Omental fat pad (tissue), 4 donors: ENCODE measurements at places on chromosomes 1 and 21.
A peak's percentile ranks its signal among the peaks of the same experiment; 100 is the strongest.

- DNase-seq: no peak
Observed at GRCh38 chr1:16464917-16465625, 24.5 kb downstream of the NECAP2 start.

DNA sequence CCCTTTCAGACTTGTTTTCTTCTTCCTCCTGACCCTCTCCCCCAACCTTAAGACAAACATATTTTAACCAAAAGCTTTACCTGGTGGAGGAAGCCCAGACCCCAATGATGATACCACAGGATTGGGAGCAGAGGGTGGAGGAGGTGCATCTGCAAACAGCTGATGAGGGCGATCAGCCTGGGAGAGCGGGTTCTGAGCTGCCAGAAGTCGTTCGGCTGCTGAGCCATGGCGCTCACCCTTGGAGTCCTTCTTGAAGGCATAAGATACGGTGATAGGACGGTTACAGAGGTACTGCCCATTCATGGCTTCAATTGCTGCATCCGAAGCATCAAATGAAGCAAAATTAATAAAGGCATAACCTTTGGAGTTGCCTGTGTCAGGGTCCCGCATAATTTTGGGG, 1.3 kb downstream of the SF3B4 start:
- no peak for DNase-seq

DNA sequence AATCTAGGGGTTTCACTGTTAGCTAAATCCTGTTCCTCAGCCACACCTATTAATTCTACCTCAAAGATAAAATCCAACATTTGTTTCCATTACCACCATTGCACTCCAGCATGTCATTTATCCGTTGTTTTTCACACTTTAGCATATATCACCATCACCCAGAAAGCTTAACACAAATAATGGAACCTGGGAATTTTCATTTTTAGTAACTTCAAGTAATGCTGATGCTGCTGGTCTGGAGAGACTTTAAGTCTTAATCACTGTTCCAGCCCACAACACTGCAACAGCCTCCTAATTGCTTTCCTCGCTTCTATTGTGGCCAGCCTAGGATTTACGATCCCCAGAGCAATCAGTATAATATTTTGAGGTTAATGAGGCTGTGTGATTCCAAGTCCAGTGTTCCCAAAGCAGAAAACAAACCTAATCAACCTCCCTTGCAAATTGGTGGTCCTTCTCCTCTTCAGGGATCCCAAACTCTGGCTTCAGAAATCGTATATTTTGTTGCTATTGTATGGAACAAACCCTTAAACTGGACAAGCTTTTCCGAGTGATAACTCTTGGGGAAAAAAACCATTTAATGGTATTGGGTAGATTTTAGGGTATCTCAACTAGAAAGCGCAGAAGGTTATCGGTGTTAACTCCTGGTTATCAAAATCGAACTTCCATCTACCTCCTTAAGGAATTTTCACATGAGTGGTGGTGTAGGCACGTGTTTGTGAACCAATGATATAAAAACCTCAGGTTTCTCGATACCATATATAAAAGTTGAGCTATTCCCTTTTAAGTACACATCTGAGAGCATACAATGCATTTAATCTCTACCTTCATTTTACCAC, 50.0 kb upstream of the BOLA1 start:
- peak; percentile 7 for DNase-seq

DNA sequence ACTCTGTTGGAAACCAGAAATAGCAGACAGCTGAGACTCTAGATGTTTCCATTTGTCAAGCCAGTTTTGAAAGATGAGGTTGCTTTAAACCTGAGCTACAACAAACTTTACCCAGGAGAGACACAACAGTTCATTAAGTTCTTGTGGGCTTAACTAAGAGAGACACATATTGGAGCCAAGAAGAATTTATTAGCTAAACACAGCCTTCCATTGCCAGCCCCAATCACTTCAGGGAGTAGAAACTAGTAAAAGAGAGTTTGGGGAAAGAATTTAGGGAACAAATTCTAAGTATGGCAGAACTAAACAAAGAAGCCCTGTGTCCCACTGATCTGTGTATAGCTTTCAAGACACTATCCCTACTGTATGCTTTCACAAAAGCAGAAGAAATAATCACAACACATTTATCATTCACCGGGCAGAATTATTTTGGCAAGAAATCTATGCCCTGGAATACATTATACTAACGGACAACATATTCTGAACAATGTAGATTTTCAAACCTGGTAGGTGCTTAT, 87.3 kb upstream of the KAZN start:
- DNase-seq: no peak

DNA sequence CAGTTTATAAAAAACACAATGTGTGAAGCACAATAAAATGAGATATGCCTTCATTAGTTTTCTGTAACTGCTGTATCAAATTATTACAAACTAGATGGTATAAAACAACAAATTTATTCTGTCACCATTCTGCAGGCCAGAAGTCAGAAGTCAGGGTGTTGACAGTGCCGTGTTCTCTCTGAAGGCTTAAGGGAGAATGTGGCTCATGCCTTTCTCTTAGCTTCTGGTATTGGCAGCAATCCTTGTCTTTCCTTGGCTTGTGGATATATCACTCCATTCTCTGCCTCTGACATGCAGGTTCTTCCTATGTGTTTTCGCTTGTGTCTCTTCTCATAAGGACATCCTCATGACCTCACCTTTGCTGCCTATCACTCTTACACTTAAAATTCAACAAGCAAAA, 10.1 kb downstream of the NEK7 start:
- no peak for DNase-seq

DNA sequence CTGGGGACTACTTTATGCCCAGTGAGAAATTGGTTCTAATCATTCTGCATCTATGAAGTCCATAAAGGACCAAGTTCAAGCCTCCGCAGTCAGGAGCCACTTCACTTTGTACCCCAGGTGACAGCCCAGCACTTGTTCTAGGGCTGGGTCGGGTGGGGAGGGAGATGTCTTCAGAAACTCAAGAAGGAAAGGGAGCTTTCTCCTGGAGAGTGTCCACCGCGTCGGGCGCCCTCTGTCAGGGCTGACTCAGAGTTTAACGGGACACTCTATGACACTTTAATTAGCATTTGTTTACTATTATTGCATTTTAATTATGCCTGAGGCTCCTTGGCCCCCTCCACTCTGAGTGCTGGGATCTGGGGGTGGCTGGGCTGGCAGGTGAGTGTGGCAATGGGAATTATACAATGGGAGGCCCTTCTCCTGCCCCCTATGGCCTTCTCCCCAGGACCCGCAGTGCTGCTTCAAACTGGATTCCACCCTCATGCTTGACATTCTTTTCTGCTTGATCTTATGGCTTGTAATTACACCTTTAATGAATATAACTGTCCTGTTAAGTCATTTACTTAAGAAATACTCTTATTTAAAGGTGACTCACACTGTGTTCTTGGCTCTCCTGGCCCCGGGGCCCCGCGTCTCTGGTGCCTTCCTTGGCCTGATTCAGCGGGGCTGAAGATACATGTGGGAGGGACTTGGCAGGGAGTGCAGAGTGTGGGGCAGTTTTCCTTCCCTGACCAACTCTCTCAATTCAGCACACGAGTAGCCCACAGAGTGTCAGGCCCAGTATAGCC, 136.6 kb downstream of the PLXNA2 start:
- peak; percentile 46 for DNase-seq
